ENCODE measurements at places on chromosomes 4 and X.

DNA sequence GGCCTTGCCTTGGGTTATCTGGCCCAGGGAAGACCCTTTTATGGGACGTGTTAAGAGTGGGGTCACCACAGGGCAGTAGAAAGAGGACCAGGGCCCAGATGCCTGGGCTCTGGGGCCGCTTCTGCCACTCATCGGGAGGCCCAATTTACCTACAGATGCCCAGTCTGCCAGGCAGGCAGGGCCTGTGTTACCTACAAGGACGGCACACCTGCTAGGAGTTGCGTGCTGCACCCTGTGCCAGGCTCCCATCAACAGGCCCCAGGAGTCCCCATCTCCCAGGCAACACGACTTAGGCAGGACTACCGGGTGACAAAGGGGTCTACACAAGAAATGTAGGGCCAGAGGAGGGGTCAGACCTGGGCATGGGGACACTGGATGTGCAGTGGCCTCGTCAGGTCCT, 34.6 kb downstream of the WDR1 start:
- no peak for DNase-seq

DNA sequence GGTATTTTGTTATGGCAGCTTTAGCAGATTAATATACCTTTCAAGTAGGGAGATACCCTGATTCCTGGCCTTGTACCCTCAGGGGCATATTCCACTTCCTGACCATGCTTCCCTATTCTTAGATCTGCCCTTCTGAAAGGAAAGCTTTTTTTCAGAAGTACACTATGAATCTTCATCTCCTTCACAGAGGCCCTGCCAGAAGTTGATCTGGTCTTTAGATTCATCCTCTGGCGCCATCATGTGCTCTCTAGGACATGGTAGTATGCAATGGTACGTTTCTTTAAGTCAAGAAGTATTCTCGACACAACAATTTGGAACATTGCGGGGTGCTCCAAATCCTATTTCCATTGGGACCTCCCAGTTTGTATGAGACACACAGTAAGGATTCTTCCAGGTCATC, 39.6 kb upstream of the DIPK2B start:
- DNase-seq, result no peak

GRCh38 chr4:1409079-1409478, 2.8 kb upstream of the NKX1-1 start:
- no peak for DNase-seq

- peak; percentile 49 for DNase-seq
Observed at GRCh38 chr4:17511509-17511949, 361 bp downstream of the QDPR start.

DNA sequence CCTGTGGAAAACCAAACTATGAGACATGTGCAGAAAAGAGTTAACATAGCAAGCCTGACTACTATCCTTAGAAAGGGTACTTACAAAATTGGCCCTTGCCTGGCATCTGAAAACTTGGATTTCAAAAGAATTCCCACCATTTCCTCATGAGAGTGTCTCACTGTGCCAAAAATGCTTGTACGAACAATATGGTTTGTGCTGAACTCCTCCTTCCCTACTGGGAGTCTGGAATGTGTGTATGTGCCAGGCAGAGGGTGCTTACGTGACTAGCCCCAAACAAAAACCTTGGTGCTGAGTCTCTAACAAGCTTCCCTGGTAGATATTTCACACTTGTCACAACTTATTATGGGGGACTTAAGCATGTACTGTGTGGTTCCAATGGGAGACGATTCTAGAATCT, 81.7 kb upstream of the GIMD1 start:
- no peak for DNase-seq

GRCh38 chrX:34503119-34503518, 154.0 kb downstream of the TMEM47 start:
- no peak for DNase-seq

GRCh38 chr4:10366628-10367027, 90.6 kb downstream of the ZNF518B start:
- DNase-seq, result no peak

DNA sequence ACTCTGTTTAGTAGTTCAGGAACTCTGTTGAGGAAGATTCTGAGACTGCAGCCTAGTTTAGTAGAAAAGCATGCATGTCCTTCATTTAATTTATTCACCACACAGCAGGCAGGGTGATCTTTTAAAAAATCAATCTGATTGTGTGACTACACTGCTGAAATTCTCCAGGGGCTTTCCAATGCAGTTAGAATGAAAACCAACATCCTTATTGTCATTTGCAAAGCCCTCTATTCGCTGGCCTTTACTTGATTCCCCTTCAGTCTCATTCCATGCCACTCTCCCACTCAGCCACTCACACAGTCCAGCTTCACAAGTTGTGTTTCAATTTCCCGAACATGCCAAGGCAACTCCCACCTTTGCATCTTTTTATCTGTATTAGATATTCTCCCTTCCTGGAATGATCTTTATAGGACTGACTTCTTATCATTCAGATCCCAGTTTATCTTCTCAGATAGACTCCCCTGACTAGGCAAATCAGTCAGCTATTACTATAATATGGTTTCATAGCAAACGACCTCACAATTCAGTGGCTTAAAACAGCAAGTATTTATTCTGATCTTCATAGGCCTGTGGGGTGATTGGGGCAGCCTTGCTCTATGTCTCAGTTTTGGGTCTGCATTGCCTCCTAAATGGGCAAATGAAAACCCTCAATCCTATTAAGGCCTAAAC, 21.3 kb upstream of the FTHL17 start:
- no peak for DNase-seq

GRCh38 chr4:8131210-8131609, 27.4 kb downstream of the ABLIM2 start:
- DNase-seq, result no peak

DNA sequence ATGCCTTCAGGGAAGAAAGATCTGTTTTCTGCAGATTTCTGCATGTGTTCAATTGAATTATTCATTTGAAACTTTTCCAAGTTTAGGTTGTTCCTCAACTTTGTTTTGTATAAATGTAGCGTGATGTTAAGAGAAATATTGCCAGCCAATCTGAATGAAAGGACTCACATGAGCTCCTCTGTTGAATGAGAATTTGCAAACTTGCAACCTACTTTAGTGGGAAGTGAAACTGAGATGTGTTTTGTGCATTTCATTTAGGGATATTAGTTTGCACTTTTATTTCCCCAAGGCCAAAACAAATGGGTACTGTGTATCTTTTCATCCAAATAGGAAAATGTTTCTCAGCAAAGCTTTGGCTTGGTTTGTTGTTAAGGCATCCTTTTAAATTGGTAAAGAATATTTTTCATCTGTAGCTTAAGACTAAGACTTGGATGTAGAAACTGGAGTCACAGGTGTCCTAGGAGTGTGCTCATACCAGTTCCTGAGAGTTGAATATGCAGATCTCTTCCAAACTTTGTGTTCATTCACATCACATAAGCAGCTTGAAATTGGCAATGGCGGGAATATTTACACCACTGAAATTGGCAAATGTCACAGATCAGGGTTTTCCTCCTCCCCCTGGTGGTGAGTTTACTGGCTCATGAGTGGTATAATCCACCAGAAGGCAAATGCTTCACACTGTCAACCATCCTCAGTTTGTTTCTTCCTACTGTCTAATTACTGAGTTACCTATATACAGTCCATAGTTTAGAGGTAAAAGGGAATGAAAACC, 193.6 kb upstream of the BANK1 start:
- no peak for DNase-seq

DNA sequence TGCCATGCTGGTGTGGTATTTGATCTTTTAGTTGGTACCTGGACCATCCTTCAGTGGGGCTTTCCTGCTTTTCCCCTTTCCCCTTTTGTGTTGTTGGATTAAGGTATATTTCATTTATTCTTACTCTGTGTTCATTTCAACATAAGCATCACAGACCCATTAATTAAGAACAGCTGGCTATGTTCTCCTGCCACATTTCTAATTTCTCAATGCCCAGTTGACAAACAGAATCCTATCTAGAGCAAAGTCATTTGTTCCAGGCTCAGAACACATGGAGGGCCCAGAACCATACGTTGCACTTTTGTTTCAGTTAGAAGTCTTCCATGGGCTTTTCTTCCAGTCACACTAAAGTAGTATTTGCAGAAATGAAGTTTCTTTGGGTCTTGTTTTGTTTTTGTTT, 46.1 kb upstream of the EOLA2 start:
- DNase-seq, result no peak

Data from T-helper 2 cell treated with Interferon-gamma antibody and Interleukin-4, amounts not matched to agents 5 μg/mL and 100 μg/mL, for 36 hours (primary cell).